Ecto neural progenitor cell (in vitro differentiated cells): ENCODE measurements at places on chromosomes 7 and 10.

- DNase-seq: no peak
These were observed 922.9 kb downstream of the LRMDA start for GRCh38 chr10:76354212-76354738.

DNA sequence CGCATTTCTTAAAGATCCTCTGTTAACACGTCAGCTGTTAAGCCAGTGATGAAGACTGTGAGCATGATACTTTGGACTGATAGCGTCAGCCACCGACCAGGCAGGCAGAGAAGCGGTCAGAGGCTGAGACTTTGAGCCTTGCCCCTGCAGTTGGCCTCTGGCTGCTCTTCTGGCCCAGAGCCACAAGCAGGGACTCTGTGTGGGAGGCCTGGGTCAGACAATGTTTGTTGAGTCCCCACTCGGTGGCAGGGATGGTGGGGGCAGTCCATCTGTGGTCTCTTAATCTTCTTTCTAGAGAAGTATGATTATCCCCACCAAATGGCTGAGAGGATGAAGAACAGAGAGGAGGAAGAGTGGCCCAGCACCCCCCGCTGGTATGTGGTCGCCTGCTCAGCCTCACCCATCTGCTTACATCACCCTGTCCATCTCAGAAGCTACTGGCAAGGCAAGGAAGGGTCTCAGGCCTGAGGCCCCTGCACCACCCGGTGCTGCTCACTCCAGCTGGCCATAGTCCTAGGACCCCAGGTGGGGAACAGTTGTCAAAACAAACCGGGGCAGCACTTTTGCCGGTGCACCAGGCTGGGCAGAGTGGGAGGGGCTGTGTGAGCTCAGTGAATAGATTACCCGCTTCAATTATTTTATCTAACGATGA is 202.9 kb downstream of the GRID1 start:
- no peak for DNase-seq

DNA sequence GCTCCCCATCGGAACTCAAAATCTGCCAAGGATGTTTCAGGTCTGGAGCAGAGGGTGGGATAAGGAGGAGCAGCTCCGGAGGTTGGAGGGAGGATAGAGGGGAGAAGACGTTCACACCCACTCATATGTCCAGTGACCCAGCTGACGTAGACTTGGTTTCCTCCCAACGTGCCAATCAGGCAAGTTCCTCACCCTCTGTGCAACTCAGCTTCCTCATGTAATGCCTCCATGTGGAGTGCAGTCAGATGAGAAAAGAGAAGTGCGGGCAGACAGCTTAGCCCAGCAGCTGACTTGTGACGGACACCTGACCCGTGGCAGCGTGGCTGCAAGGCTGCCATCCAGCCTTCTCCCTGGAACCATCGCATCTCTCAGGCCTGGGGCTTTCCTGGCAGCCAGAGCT is 86.8 kb downstream of the NPTX2 start:
- no peak for DNase-seq

- DNase-seq: no peak
These were observed 539 bp upstream of the COX19 start for GRCh38 chr7:975702-976473.

DNA sequence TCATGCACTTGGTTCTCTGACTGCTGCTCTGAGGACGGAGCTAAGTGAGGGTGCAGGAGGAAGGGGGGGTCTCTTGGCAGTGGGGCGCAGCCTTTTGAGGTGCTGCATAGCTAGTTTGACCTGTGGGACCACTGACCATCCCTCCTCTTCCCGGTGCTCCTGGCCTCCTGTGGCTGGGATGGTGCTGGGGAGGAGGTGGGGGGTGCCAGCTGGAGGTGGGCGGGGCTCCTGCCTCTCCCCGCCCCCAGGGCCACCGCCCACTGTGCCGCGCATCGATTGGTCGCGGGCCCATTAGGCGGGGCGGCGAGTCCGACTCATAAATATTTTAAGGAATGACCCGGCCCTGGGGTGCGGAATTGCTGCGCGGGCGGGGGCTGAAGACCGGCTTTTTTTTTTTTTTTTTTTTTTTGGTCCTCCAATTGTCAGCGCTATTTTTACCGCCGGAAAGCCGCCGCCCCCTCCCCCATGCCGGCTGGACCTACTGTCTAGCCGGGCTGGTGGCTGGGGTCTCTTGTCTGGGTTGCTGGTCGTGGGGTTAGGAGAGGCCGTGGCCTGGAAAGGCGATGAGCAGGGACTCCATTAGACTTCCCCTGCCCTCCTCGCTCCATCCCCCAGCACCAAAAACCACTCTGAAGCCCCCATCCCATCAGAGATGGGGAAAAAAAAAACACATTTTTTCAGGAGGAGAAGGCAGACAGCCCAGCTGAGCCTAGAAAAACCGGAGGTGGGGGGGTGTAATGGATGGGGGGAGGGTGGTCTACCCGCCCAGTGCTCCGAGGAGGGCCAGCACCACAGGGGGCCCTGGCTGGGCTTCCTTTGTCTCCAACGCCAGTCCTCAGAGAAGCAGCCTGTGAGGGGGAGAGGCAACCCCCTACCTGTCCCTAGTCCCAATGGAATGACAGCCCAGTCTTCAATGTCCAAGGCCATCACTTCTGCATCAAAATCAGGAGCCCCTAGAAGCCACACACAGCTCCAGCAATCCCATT is 6.4 kb downstream of the SH2B2 start:
- no peak for DNase-seq

- DNase-seq: no peak
These were observed 45.9 kb downstream of the TSPAN15 start for GRCh38 chr10:69497231-69497561.

DNA sequence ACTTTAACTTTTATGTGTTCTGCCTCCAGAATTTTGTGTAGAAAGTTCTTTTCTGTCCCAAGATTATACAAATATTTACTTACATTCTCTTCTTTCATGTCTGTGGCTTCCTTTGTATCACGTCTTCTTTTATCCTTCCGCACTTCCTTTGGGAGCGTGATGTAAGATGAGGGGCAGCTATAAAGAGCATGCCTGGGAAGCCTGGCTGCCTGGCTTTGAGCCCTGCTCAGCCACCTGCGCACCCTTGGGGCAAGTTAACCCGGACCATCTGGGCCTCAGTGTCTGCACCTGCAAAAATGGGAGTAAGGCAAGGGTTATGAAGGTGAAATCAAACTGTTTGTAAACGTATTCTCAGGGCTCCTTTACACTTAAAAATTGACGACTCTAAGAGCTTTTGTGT is 25.2 kb downstream of the PALD1 start:
- DNase-seq: no peak

DNA sequence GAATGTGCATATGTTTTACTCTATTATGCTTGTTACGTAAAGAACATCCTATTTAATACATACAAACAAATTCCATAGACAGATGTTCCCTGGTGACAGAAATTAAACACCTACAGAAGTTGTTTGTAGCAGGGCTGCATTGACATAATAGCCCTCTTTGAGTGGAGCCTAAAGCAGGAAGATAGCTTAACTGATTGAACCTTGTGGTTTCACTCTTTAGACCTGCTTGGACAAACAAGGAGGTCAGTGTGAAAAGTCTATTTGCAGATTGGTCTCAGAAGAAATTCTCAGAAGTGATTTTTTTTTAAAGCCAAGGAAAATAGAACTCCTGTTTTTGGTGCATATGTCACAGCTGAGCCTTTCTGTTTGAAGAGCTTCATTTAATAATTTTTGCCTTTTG is 121.3 kb downstream of the PPP1R9A start:
- DNase-seq: no peak

DNA sequence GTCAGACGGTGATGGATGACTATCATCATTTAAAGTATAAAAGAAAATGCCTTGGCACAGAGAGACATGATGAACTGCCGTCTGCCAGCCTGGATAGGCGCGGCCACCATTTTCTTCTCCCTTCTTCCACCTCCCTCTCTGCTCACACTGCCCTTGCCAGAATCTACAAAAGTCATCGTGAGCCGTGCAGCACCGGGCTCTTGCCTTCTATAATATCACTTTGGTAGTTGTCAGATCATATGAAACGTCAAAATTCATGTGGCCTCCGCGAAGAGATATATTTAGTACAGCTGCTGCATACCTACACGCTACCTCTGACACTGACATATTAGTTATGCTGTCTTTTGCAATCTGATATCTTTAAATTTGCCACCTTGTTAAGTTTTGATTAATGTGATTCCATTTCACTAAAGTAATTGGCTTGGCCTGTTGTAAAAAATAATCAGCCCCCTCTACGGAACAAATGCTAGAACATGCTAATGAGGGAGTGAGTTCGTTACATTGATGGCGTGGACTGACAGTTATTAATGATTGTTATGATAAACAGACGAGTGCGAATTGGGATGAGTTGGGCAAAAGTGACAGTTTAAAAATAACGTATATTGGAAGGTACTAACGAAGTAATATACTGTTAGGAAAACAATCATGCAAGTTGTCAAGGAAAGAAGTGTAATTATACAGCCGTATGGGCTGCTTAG is 214.9 kb downstream of the LRMDA start:
- DNase-seq: no peak

DNA sequence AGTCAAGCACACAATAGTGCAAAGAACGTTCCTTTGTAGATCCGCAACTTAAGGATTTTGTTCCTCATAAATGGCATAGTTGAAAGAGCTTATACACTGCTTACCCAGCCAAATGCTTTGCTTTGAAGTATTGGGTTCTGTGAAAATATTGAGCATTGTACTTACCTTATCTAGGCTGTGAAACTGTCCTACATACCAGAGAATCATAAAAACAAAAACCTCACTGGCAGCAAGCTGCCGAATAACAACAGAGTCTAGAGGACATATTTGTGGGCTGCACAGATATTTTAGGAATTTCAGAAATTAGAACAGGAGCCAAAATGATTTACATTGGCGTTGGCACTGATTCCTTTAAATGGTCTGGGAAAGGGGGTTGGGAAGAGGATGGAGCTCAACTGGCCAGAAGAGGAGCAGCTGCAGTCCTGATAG is 174.8 kb downstream of the RTKN2 start:
- no peak for DNase-seq

- DNase-seq: peak; percentile 75
These were observed 93.6 kb upstream of the COL1A2 start for GRCh38 chr7:94301024-94301586.

- no peak for DNase-seq
These were observed 897.1 kb downstream of the GATA3 start for GRCh38 chr10:8951440-8952089.

DNA sequence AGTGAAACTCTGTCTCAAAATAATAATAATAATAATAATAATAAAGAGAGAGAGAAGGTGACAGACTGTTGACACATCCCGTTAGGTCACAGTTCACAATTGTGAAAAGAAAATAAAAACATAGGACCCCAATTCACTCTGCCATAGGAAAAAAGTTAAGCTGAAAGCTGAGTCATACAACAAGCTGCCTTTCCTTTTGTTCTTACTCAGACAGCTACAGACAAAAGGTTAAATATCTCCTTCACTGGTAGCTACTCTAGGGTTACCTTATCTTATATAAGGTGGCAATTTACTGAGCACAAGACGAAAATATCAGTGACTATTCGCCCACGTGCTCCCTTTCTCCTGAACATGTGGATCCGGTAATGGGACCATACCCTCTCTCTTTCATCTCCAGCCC is 17.5 kb downstream of the TUBAL3 start:
- DNase-seq: no peak

DNA sequence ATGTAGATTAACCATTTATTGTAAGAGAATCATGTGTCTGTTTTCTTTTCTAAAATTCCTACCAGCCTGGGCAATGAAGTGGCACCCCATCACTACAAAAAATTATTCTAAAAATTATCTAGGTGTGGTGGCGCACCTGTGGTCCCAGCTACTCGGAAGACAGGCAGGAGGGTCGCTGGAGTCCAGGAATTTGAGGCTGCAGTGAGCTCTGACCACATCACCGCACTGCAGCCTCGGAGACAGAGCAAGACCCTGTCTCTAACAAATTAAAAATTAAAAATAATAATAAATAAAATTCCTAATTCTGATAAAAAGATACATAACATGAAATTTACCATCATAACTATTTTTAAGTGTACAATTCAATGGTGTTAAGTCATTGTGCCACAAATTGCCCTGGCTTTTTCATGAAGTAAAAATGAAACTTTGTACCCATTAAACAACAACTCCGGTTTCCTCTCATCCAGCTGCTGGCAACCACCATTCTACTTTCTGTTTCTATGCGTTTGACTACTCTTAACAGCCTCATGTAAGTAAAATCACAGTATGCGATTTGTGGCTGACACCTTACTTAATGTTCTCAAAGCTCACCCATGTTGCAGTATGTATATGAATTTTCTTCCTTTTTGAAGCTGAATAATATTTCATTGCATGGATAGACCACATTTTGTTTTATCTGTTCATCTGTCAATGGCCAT is 20.6 kb upstream of the USP6NL start:
- no peak for DNase-seq

GRCh38 chr7:73841689-73842066 is 638 bp downstream of the METTL27 start:
- DNase-seq: peak; percentile 67

DNA sequence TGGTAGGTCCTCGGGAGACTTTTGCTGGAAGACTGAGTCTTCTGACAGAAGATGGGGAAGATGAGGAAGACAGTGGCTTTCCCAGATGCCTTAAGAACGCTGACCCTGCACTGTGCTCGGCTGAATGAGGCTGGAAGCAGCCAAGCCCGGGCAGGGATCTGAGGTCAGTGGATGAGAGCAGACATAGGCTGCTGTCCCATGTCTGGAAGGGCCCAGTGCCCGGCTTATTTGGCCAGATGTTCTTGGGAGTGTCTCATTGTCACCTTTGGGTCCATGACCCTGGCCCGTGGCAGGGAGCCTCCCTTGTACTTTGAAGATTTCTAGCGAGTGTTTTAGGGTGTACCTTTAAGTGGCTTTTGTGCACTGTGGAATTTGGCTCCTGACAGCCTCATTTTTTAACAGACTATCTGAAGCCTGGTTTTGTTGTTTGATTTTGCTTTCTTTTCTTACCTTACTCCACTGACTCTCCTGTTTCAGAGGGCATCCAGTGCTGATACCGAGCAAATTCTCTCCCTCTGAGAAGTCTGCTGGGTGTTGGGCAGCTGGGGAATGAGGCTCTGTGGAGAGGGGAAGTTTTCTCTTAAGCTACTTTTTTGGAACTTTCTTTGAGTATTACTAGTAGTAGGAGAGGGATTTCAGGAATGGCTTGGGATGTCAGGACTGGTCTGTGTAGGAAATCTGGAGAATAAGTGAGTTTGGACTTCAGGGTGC is 61.4 kb downstream of the CREB5 start:
- no peak for DNase-seq

GRCh38 chr10:130543794-130544193 is 407.6 kb downstream of the GLRX3 start:
- no peak for DNase-seq

GRCh38 chr7:151384352-151384697 is 25.5 kb downstream of the WDR86 start:
- no peak for DNase-seq

- no peak for DNase-seq
These were observed 24.1 kb upstream of the BTBD16 start for GRCh38 chr10:122246830-122247520.

- no peak for DNase-seq
These were observed 27.1 kb upstream of the CC2D2B start for GRCh38 chr10:95880704-95881103.
